ENCODE measurements at places on chromosomes 3 and 15.

DNA sequence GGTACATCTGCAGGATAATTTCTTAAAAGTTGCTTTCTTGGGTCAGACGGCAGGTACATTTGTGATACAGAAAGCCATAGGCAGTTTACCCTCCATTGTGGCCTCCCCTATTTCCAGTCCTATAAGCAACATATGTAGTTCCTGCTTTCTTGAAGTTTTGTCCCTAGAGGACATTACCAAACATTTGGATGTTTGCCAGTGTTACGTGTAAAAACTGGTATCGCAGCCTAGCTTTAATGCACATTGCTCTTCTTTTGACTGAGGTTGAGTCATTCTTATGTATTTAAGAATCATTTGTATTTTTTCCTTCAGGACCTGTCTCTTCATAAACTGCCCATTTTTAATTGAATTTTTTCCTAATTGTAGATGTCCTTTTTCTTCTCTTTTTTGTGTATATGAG, 114.3 kb downstream of the DIPK2A start:
- DNase-seq: no peak

DNA sequence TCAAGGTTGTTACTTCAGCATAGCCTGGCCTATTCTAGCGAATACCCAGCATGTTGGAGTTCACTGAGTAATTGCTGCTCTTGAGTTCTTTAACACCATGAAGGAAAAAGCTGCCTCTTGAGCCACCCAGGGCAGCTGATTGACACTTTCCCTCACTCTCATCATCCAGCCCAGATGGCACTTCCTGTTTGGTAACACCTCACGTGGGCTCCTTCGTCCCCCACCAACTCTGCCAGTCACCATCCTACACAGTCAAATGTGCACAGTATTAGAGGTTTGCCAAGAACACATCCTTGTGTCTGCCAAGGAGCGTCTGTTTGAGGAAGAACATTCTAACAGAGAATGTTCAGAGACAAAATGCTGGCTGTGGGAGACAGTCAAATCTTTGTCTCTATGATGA, 266.3 kb downstream of the RPLP1 start:
- peak; percentile 44 for DNase-seq

- DNase-seq: no peak
Measured at GRCh38 chr3:186871403-186871924, 29.0 kb downstream of the ADIPOQ start.

GRCh38 chr3:194760494-194761137, 74.9 kb downstream of the FAM43A start:
- no peak for DNase-seq

- DNase-seq: no peak
Measured at GRCh38 chr15:69559440-69560190, 107.0 kb downstream of the RPLP1 start.

DNA sequence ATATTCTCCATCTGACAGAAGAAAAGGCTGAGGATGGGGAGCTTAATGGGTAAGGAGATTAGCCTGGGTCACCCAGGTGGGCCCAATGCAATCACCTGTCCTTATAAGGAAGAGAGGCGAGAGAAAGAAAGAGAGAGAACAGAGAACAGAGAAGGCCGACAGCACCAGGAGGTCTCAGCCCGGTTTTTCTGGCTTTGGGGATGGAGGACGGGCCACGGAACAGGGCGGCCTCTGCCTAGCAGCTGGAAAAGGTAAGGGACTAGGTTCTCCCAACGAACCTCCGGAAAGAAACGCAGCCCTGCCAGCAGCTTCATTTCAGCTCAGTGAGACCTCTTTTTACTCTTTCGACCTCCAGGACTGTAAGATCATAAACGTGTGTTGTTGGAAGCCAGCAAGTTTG, 196.0 kb upstream of the LYSMD4 start:
- DNase-seq: no peak

DNA sequence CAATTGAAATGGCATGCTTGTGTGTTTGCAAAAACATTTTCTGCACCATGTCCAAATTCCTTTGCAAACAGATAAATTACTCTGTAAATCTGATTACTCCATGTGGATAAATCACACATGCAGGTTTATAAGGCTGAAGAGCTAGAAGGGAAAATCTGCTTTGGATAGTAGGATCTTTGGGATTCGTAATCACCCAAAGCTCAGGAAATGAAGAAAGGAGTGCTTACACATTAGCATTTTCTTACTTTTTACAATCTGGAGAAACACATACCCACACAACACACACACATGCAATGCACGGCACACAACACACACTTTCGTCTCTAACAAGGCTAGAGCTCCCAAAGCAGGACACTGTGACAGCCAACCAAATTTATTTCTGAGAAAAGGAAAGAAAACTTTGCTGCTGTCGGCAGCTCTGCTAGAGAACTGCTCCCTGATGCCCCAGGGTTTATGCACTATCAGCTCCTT, 2.1 kb downstream of the LSAMP start:
- DNase-seq: no peak

- no peak for DNase-seq
Measured at GRCh38 chr3:59839283-59839682, 789.5 kb upstream of the CFAP20DC start.

DNA sequence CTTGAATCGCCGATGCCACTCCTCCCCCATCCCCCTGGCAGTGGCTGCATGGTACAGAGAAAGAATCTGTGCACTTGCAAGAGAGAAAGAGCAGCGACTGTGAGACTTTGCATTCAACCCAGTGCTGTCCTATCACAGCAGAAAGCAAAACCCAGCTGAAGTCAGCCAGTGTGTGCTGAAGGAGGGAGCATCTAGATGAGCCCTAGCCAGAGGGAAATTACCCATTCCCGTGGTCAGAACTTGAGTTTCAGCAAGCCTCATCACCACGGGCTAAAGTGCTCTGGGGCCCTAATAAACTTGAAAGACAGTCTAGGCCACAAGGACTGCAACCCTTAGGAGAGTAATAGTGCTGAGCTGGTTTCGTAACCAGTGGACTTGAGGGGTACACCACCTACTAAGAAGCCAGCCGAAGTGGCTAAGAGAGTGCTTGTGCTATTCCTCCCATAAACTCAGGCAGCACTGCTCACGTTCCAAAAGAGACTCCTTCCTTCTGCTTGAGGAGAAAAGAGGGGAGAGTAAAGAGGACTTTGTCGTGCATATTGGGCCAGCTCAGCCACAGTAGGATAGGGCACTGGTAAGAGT, 15.2 kb upstream of the PIK3R4 start:
- DNase-seq: no peak

- no peak for DNase-seq
Measured at GRCh38 chr3:37924453-37924852, 62.8 kb downstream of the CTDSPL start.

DNA sequence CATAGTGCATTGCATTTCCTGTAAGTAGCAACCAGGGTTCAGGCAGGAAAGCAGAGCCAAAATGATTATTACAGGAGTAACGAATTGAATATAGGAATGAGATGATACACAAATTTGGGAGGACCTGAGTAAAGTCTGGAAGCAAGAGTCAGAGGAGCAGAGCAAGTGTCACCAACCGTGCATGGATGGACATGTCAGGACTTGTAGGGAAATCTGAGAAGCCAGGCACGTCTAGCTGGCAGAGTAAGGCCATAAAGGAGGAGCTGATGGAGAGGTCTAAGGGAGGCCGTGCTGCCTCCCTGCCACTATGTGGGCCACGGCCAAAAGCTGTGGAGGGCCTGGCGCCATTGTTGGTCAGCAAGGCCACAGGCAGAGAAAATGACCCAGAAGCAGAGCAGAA, 22.4 kb downstream of the GJD2 start:
- DNase-seq: no peak

DNA sequence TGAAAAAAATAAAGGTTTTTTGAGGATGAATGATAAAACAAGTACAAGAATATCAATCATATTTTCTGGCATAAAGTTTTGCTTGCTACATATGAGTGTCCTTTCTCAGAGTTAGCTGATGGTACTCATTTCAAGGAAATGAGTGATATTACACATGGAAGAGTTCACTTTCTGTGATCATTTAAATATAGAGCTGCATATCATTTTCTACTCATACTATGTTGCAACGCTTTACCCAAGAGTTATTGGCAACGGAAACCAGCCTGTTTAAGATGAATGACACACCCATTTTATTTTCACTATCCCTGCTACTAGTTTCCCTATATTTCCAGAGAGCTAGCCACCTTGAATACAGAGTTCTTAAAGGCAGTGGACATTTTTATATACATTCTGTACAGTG, 35.4 kb upstream of the RBMS3 start:
- no peak for DNase-seq

DNA sequence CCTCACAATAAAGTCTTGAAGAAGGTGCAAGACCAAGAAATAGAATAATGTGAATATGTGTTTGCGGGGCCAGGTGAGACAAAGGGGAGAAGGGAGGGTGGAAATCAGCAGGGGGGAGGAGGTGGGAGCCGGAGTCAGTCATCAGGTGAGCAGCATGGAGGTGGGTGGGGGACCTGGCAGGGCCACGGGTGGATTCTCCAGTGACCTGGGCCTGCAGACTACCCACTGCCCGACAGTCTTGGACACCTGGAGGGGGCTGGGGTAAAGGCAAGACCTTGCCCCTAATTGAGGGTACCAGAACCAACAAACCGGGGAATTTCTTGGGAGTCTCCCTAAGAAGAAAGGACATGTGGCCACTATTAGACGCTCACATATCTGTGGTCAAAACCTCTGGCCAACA, 95.8 kb downstream of the CHSY1 start:
- no peak for DNase-seq

DNA sequence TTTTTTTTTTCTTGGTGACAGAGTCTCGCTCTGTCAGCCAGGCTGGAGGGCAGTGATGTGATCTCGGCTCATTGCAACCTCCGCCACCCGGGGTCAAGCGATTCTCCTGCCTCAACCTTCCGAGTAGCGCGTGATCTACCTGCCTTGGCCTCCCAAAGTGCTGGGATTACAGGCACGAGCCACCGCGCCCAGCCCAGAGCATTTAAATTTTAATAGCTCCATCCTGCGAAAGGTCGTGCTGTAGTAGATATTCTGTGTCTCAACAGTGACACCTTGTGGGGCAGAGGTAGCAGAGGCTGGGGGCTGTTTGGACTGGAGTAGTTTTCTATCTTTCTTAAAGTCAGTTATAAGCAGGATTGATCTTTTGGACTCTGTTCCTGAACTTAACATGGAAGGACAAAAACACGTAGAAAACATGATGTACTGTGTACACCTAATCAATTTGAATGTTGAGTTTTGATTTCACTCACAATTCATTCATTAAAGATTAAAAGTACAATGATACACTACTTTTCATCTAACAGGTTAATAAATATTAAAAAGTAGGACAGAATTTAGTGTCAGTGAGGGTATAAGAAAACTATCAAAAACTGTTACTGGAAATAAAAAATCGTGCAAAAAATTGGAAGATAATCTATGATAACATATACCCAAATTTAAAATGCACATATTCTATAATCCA, 11.0 kb upstream of the PDCD6IP start:
- peak; percentile 59 for DNase-seq

- no peak for DNase-seq
Measured at GRCh38 chr3:178041931-178042330, 494.3 kb upstream of the KCNMB2 start.

GRCh38 chr3:138594150-138594934, at the start of gene CEP70:
CEP70 (minus strand) TSS chr3:138594260; CDS start chr3:138572927, 21,333 bp downstream.
- no peak for DNase-seq

- no peak for DNase-seq
Measured at GRCh38 chr3:17390785-17391184, 351.6 kb downstream of the TBC1D5 start.

GRCh38 chr3:2921903-2922302, 188.3 kb downstream of the IL5RA start:
- DNase-seq: no peak

DNA sequence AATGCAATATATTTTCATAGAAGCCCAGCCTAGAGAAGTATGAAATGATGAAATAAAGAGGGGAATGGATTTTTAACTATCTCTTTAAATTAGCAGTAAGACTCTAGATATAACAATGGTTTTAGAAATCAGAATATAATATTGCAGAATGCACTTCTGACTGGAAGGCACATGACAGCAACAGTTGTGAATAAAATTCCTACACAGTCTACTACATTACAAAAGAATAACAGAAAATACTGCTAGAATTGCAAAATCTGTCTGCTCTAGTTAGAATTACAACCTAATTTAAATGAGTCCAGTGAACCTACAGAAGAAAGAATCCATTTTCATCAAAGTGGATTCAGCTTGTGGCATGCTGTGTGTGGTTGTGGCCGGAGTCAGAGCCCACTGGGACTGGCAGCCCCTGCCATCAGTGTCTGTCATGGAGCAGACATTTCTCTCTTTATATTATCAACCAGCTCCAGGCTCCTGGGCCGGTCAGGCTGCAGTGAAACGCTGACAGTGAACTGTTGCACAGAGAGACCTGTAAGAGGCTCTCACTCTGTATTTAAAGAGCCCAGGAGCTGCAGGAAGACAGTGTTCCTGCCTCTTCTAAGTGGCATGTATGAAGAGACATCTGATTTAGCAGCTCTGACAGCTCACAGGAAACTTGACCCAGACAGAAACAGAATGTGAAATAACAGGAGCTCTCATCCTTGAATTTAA, 1523.8 kb upstream of the CADM2 start:
- no peak for DNase-seq

- no peak for DNase-seq
Measured at GRCh38 chr3:159882790-159883779, 105.5 kb upstream of the IL12A start.

DNA sequence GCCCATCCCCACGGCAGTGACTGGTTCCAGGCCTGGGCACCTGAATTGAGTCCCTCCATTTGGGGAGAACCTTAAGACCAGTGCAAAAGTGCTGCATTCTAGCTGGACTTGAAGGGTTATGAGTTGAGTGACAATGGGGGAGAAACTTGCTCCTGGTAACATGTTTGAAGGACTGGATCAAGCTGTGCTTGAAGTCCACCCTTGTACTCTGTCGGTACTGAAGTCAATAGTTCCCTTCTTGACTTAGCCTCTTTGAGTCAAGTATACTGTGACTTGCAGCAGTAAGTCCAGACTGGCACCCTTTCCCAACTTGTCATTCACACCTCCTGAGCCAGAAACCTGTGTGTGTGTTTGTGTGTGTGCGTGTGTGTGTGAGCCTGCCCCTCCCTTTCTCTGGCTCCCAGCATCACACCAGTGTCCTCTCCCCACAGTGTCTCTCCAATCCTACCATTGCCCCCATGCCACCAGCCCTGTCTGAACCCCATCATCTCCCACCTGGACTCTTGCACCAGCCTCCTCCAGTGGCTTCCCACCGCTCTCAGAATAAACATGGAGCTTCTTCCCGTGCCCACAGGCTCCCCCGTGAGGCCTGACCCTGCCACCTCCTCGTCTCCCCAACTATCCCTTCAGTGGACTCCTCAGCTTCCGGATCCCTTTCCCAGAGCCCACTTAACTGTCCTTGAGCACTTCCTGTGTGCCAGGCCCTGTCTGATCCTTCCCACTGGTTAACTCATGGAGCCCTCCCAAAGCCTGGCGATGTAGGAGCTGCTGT, 10.2 kb upstream of the FBLN2 start:
- no peak for DNase-seq

- DNase-seq: no peak
Measured at GRCh38 chr3:125684199-125684598, 88.9 kb upstream of the OSBPL11 start.

- DNase-seq: no peak
Measured at GRCh38 chr15:49101536-49101935, 53.9 kb downstream of the COPS2 start.

DNA sequence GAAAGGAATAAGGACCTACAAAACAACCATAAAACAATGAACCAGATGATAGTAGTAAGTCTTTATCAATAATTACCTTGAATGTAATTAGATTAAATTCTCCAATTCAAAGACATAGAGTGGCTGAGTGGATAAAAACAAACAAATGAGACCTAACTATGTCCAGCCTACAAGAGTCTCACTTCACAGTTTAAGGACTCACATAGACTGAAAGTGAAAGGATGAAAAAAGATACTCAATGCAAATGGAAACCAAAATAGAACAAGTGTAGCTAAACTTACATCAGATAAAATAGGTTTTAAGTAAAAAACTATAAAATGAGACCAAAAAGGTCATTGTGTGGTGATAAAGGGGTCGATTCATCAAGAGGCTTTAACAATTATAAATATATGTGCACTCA, 21.9 kb upstream of the NR1I2 start:
- DNase-seq: no peak
